ENCODE measurements at places on chromosomes 11 and 22.

DNA sequence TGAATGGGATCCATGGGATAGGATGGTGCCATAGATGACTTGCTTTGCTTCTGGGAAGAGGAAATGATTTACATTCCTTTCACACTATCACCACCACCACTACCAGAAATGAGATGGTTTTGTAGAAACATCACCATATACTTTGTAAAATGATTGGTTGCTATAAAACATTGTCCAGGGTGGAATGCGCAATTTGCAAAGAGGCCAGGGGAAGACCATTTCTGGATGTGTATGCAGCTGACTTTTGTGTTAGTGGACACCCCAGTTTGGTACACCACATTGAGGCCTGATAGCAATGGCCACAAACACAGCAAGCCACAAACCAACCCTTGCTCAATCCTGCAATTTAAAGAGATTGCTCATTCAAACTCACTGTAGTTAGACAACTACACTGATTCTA is 56.7 kb upstream of the RCN1 start:
- H3K27me3 ChIP-seq, result no peaks in the 10 kb centered on the region
- H3K4me3 ChIP-seq, result no peak overlapping the region
- DNase-seq, result no peak
- no peak overlapping the region for H3K27ac ChIP-seq

DNA sequence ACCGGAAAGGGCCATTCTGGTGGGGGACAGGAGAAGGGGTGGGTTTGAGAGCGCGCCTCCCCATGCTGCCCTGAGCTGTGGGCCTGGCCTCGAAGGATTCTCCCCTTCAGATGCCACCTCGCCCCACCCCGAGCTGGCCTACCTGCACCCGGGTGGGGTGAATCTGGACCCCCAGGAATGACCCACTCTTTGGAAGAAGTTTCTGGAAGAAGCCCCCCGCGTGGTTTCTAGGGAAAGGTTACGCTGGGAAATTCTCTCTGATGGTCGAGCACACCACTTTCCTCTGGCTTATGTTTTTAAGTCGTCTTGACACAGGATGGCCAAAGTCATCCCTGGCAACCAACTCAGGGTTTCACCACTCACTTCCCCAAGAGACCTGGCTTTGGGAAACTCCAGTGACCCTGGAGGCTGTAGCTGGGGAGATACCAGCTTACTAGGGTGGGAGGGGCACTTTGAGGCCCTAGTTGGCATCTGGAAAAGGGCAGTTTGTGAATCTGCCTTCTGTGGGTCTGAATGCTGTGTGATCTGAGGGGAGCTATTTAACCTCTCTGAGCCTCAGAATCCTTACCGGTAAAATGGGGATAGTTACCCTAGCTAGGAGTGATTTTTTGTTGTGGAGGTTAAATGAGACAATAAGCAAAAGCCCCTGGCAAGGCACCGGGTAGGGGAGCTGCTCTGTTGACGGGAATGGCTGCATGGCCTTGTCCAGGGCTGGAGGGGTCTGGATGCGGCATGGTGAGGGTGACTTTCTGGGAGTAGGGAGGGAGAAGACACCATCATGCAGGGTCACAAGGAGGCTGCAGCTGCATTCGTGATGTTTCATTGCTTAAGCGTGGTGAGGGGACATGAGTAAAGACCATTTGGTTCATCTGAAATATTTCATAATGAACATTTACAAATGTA is 45.3 kb upstream of the ACCSL start:
- no peak overlapping the region for H3K4me3 ChIP-seq
- no peak overlapping the region for H3K27ac ChIP-seq
- H3K36me3 ChIP-seq, result no peaks in the 10 kb centered on the region
- no peaks in the 10 kb centered on the region for H3K27me3 ChIP-seq
- H3K4me1 ChIP-seq, result no peaks in the 10 kb centered on the region

- no peak overlapping the region for H3K27ac ChIP-seq
- H3K27me3 ChIP-seq, result no peaks in the 10 kb centered on the region
- H3K36me3 ChIP-seq, result no peaks in the 10 kb centered on the region
- no peaks in the 10 kb centered on the region for H3K4me1 ChIP-seq
- no peak overlapping the region for H3K4me3 ChIP-seq
Observed at GRCh38 chr22:37343348-37343747, 61.0 kb downstream of the CYTH4 start.

- DNase-seq, result no peak
- H3K27ac ChIP-seq, result no peak overlapping the region
- H3K4me3 ChIP-seq, result no peak overlapping the region
- H3K36me3 ChIP-seq, result no peaks in the 10 kb centered on the region
- peaks cover 8% of the 10 kb centered on the region for H3K4me1 ChIP-seq
Observed at GRCh38 chr22:50008151-50009040, 4.2 kb downstream of the IL17REL start.

GRCh38 chr22:27218012-27218920 is 560.9 kb downstream of the MIAT start:
- peaks cover 8% of the 10 kb centered on the region for H3K4me1 ChIP-seq
- H3K4me3 ChIP-seq, result no peak overlapping the region
- no peak for DNase-seq
- H3K36me3 ChIP-seq, result no peaks in the 10 kb centered on the region
- H3K27ac ChIP-seq, result peak overlapping the region; percentile 62

- no peaks in the 10 kb centered on the region for H3K27me3 ChIP-seq
- H3K4me1 ChIP-seq, result no peaks in the 10 kb centered on the region
- DNase-seq, result no peak
- H3K27ac ChIP-seq, result no peak overlapping the region
- H3K36me3 ChIP-seq, result no peaks in the 10 kb centered on the region
- H3K4me3 ChIP-seq, result no peak overlapping the region
Observed at GRCh38 chr22:50141462-50141861, 29.1 kb upstream of the PANX2 start.

- no peaks in the 10 kb centered on the region for H3K4me1 ChIP-seq
- no peaks in the 10 kb centered on the region for H3K36me3 ChIP-seq
- no peaks in the 10 kb centered on the region for H3K27me3 ChIP-seq
- H3K27ac ChIP-seq, result no peak overlapping the region
- H3K4me3 ChIP-seq, result no peak overlapping the region
Observed at GRCh38 chr22:23984430-23984829, 4.5 kb downstream of the GSTT2 start.

DNA sequence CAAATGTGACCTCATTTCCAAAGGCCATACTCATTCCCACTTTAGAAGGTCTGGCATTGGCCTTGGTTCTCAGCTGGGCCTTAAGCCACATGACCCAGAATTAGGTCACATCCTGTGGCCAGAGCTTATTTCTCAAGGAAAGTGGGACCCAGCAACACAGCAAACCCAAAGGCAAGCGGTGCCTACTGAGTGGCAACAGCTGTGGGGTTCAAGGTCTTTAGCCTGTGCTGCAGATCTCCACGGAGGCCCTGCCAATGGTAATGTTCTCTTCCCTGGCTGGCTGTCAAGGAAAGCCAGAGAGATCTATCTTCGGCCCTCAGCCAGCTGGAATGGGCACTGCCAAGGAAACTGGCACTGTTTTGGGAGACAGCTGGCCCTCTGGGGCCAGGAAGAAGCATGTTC is 41.5 kb upstream of the TP53I11 start:
- no peak for DNase-seq
- no peaks in the 10 kb centered on the region for H3K27me3 ChIP-seq
- no peaks in the 10 kb centered on the region for H3K36me3 ChIP-seq
- H3K4me1 ChIP-seq, result no peaks in the 10 kb centered on the region

- H3K4me3 ChIP-seq, result peak overlapping the region; percentile 41
- no peaks in the 10 kb centered on the region for H3K36me3 ChIP-seq
- H3K27me3 ChIP-seq, result no peaks in the 10 kb centered on the region
Observed at GRCh38 chr11:120511820-120512738, 531 bp downstream of the GRIK4 start.

GRCh38 chr11:58268142-58268541 is at the start of gene OR10W1:
TSS of gene OR10W1 (minus strand) at chr11:58268260. CDS start at chr11:58267858, 402 bp downstream.
- no peak within 1 kb of the TSS for H3K27ac ChIP-seq
- DNase-seq, result no peak
- H3K36me3 ChIP-seq, result no peaks in the 10 kb centered on the region

DNA sequence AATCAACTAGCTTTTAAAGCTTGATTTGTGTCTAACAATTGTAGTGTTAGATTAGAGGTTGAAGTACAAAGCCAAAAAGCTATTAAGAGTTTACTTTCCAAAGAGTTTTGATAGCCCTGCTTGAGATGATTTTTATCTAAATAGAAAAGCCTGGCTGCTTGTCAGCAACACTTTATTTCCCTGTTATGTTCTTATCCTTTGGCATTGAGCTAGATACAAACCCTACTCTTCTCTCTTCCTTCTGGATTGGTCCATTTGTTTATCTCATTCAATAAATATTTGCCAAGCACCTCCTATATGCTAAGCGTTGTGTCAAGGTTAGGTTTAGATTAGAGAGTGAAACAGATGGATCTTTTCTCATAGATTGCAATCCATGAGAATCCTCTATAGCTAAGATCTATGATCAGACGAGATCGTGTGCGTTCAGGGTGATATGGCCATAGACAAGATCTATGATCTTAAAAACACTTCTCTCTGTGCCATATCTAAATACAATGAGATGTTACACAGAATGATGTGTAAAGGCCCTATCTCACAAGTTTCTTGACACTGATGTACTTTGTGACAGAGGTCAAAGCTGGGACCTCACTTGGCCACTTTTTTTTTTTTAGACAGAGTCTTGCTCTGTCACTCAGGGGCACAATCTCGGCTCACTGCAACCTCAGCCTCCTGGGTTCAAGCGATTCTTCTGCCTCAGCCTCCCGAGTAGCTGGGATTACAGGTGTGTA is 57.8 kb downstream of the CTNND1 start:
- no peak overlapping the region for H3K4me3 ChIP-seq
- H3K36me3 ChIP-seq, result peaks cover 67% of the 10 kb centered on the region
- H3K27ac ChIP-seq, result no peak overlapping the region
- H3K4me1 ChIP-seq, result no peaks in the 10 kb centered on the region
- DNase-seq, result no peak

DNA sequence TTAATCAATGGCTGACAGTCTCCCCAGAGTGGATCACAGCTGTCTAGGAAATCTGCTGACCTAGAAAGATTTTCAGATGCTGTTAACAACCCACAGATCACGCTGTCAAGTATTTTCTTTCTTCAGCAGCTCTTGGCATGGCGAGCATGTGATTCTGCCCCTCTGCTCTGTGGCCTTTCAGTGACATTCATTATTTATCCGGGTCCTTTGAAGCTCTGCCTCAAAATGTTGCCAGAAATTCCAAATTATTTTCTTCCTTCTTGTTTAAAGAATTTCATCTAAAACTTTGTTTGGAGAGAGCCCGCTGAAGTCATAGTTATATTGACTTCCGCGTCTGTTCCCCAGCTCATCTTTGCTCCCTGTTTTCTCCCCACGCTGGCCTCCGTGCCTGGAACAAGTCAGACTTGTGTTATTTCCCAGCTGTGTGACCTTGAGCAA is 134.1 kb downstream of the COMMD9 start:
- DNase-seq, result no peak
- peaks cover 4% of the 10 kb centered on the region for H3K4me1 ChIP-seq
- H3K27ac ChIP-seq, result peak overlapping the region; percentile 41
- H3K27me3 ChIP-seq, result no peaks in the 10 kb centered on the region
- H3K4me3 ChIP-seq, result no peak overlapping the region

- no peak overlapping the region for H3K4me3 ChIP-seq
- no peak overlapping the region for H3K27ac ChIP-seq
- DNase-seq, result no peak
Observed at GRCh38 chr11:2471804-2472096, 26.9 kb downstream of the KCNQ1 start.

DNA sequence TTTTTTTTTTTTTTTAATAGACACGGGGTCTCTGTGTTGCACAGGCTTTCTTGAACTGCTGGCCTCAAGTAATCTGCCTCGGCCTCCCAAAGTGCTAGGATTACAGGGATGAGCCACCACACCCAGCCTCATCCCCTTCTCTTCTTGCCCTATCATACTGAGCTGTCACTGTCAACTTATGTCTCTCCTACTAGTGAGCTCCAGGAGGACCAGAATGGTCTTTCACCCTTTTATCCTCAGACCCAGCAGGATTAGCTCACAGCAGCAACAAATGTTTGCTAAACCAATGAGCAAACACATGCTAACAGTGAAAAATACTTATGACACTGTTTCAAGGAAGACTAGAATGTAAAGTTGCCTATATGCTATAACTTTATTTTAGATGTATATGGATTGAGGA is 6.4 kb upstream of the NXF1 start:
- no peaks in the 10 kb centered on the region for H3K36me3 ChIP-seq
- H3K4me3 ChIP-seq, result no peak overlapping the region
- no peaks in the 10 kb centered on the region for H3K4me1 ChIP-seq
- H3K27me3 ChIP-seq, result no peaks in the 10 kb centered on the region

DNA sequence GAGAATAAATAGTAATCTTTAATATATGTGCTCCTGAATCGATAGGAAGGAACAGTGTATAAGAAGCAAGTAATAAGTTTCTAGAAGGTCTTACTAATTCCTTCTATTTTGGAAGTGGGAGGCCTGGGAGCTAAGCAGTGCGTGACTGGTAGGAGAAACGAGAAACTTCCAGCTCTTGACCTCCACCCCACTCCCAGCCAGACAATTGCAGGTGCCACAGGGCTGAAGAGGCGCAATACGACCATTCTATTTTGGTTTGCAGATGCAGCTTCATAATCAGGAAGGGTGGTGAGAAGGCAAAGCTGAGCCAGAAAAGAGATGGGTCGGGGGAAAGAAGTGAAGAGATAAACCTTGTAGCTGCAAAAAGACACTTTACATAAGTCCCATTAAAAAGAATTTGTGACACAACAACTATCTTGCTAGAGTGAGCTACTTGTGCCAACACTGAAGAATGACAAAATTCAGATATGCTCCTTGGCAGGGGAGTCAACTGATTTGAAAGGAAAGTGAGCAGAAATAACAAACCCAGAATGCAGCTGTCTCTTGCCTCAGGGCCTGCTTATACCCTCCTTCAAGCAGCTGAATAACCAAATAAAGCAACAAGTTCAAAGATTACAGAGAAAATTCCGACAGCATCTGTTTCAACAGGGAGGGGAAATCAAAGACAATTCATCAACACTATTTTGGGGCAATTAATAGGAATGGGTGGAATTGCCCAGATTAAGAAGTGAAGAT is 35.1 kb downstream of the GRIA4 start:
- no peaks in the 10 kb centered on the region for H3K27me3 ChIP-seq
- no peak overlapping the region for H3K27ac ChIP-seq
- no peak overlapping the region for H3K4me3 ChIP-seq
- no peaks in the 10 kb centered on the region for H3K36me3 ChIP-seq
- no peaks in the 10 kb centered on the region for H3K4me1 ChIP-seq

GRCh38 chr11:34495724-34496377 is 17.7 kb downstream of the ELF5 start:
- no peak for DNase-seq
- H3K36me3 ChIP-seq, result no peaks in the 10 kb centered on the region
- no peak overlapping the region for H3K4me3 ChIP-seq
- H3K4me1 ChIP-seq, result no peaks in the 10 kb centered on the region

GRCh38 chr11:95147364-95147905 is 57.8 kb downstream of the ENDOD1 start:
- H3K4me1 ChIP-seq, result peaks cover 48% of the 10 kb centered on the region
- H3K27ac ChIP-seq, result peak overlapping the region; percentile 3
- DNase-seq, result no peak
- no peak overlapping the region for H3K4me3 ChIP-seq

All from esophagus squamous epithelium (tissue), 5 donors.